ENCODE measurements at places on chromosomes 7 and 10.

GRCh38 chr7:23114896-23115295, 9.3 kb downstream of the KLHL7 start:
- no peak for DNase-seq

DNA sequence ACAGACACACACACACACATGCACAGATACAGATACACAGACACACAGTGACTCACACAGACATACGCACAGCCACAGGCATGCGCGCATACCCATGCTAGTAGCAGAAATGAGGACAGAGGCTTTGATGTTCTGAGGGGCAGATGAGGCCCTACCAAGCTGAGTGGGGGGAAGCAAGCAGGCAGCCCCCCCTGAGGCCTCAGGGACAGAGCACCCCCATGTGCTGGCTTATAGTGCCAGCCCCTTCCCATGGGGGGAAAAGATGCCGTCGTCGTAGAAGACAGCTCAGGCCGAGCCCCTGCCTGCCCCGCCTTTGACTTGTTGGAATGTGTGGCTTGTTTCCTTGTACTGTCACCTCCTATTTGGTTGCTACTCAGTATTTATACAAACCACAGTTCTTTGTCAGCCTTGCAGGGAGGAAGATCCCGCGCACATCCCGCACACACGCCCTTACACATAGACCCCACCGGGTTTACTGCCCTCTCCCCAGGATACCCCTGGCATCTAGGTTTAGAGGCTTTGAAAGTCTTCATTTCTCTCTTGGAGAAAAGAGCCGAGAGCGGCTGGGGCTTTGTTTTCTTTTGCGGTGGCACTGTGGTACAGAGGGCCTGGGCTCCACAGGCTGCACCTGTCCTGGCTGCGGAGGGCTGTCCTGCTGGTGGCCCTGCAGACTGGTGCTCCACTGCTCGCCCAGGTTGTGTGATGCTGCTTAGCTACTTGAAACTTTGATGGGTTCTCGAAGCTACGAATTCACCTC, 112.5 kb downstream of the DOCK1 start:
- no peak for DNase-seq

DNA sequence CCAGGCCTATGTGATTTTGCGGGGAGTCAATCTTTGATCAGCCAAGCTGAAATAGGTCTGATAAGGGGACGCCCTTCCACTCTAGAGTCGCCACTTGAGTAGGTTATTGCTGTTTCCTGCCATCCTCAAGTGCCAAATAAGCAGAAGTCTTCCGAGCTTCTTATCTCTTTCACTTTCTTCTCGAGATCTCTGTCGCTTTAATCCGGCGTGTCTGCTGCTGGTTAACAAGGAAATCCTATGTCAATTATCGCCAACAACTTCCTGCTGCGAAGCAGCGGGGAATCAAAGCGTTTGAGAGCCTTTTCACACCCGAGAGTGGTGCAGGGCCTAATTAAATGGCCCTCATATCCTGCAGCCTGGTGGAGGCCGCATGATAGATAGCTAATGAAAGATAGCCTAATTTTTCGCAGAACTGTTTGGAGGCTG, 215.9 kb downstream of the RAB11FIP2 start:
- DNase-seq = no peak

DNA sequence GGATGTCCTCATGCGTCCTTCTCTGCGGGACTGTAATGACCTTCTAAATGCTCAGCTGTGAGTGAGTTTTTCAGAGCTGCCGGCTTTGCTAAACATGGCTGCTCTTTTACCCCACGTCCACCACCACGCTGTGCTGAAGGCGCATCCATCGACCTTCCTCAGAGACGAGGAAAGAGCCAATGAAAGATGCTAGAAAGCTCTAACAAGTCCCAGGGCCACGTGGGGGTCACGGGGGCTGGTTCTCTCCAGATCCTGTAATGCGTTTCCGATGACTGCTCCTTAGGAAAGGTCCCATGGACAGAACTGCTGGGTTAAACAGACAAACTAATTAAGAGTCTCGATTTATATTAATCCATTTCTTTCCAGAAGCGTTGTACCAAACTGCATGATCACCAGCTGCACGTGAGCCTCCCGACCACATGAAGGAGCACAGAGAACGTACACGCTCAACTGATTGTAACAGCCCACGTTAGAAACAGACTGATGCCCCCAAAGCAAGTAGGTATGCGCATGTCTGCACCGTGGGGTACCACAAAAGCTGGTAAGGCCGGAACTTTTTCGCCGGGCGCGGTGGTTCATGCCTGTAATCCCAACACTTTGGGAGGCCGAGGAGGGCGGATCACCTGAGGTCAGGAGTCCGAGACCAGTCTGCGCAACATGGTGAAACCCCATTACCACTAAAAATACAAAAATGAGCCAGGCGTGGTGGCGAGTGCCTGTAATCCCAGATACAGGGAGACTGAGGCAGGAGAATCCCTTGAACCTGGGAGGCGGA, 109.6 kb downstream of the TCERG1L start:
- DNase-seq = no peak

DNA sequence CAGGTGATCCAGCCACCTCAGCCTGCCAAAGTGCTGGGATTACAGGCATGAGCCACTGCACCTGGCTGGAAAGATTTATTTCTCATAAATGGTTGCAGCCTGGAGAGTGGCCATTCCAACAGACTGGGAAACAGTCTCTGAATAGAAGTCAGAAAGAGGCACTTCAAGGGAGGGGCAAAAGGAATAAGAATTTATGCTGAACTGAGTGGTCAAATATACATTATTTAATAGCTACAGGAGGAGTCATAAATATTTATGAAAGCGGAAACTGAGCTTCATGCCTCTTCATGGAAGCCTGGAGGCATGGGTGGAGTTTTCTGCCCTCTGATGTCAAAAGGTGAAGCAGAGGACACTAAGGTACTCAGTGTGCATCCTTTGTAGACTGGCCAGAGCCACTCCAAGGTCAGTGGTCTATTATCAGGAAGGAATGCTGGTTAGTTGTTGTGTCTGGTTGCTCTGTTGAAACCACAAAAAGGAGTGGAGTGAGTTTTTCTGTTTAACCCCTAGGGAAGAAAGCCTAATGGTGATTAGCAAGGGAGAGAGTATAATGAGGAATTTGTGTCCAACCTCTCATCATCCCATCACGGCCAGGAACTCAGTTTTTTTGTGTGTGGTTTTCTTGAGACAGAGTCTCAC, 9.3 kb upstream of the NRBF2 start:
- DNase-seq = no peak

DNA sequence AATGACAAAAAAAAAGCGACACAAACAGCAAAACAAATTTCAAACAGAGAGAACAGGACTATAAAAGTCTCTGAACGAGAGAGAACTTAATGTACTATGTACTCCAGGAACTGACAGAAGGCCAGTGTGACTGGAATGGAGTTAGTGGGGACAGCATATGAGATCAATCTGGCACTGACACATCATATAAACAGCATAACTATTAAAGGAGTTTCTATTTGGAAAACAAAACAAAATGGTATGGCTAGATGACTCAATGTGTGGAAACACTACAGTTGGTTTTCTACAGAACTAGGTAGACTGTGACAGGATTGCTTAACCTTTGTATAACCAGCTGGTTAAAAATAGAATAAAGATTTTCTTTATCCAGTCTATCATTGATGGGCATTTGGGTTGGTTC, 232.9 kb upstream of the KAT6B start:
- no peak for DNase-seq

DNA sequence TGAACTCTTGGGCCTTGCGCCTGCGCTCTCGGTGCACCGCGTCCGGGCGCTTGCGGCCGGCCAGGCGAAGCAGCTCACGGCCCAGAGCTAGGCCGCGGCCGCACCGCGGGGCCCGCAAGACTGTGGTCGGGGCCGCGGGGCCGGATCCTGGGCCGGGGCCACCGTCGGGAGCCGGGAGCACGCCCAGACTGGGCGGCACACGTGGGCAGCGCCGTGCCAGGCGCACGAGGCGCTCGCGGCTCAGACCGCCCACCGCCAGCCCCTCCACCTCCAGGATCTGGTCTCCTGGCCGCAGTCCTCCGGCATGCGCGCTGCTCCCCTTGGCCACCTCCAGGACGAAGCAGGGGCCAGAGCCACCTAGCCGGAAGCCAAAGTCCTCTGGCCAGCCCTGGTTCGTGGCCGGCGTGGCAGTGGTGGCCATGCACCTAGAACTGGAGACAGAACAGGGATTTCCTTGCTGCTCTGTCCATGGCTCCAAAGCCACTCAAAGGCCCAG, at the start of gene GRID2IP:
TSS of gene GRID2IP (minus strand) at position 446 of the 496 bp plus-strand sequence. CDS start at position 421, 25 bp downstream.
- no peak for DNase-seq
